Activated T-helper 17 cell treated with anti-CD3 and anti-CD28 coated beads, Interleukin-2, amount 50 U/mL, for 72 hours (primary cell): ENCODE measurements at places on chromosomes 13 and 19. TPM values are rescaled to one million over a fixed set of nuclear protein-coding genes. Genes with fewer than 3 reads are reported as not detected.
A peak's percentile ranks its signal among the peaks of the same experiment; 100 is the strongest.

DNA sequence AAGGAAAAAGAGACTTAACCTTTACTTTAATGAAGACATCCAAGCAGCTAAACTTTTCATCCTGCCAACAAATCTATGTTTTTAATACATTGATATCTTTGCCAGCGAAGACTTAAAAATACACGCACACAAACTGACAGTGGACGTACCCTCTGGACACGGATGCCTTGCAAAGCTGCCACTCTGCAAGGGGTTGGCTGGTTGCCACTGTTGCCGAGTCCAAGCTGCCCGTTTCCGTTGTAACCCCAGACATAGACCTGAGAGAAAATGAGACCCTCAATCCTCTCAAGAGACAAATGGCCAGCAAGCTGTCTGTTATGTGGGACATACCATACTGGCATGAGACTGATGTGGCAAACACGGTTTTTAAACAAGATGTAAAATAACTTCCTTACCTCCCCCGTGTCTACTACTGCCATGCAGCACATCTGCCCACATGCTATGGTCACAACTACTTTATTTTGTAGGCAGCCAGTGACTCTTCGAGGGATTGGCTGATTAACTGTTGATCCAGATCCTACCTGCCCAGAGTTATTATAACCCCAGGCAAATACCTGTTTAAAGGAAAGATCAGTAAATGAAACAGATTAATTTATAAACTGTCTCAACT is 21.2 kb downstream of the RCBTB2 start:
- no peak for ATAC-seq

DNA sequence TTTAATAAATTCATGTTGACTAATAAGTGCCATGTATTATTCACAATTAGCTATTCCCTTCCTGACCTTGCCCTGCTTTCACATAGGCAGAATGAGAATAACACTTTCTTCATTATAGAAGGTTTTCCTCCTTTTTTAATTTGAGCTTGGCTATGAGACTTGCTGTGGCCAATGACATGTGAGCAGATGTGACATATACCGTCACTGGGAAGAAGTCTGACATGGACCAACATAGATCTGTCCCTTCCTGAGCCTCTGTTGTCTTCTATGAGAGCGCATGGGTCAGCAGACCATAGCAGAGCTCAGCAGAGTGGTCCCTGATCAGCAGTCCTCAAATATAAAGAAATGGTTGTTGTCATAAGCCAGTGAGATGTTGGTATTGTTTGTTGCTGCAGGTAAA is 163.9 kb downstream of the DACH1 start:
- no peak for ATAC-seq

DNA sequence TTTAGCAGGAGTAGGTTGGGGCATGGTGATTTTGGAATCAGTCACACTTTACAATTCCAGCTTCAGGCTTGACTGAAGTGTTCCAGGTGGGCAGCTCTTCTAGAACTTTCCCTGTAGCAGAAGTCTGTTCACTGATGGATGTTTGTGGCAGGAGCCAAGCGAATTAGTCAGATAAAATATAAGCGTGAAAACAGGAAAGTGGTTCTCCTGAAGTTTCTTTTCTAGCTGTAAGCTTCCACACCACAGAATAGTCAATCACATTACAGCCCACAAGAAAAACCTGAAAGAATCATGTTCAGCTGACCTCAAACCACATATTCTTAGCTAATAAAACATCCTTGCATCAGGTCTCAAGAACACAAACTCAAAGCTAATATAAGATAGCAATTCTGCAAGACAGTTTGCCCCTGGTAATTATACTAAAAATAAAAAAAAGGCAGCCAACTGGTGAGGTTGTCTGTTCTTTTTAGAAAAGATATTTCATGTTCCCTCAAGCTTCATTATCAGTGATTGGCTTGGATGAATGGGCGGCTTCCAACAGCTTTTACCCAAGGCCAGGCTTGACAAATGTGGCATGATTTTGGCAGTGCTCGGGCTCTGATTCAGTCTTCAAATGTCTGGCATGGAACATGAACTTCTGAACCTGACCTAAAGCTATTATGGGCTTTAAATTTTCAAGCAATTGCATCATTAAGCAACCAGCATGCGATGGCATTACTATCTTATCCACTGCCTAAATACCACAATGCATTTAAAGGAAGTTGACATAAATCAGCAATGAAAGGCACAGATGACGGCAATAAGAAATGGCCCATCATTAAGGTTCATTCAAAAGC is 136.8 kb downstream of the DCLK1 start:
- ATAC-seq = no peak

DNA sequence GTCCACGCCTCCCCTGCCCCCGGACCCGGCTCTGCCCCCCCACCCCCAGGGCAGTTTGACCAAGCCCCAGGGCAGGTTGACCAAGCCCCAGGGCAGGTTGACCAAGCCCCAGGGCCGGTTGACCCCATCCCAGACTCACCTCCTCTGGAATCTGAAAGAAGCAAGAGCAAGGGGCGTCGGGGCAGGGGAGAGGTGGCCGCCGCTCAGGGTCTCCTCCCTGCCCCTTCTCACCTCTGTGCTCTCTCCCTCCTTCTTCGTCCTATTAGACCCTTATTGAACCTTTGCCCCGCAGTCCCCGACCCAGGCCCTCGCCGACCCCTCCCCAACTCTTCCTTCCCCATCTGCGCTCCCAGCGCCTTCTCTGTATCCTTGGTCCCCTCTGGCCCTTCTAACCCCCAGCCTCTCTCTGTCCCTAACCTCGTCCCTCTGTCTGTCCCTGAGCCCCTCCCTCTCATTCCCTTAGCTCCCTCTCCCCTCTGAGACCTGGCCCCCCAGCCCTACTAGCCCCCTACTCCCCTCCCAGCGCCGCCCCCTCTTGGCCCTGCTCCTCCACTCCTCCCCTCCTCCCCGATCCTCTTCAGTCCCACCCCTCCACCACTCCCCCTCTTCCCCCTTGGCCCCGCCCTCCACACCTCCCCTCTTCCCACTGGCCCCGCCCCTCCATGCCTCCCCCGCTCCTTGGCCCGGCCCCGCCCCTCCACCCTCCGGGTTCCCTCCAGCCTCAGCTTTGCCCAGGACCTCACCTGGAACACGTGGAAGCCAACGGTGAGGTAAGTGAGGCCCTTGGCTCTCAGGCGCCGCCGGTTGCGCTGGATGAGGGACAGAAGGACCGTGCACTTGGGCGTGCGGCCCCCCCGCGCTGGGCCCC is 7.6 kb downstream of the CAPN12 start:
- peak; percentile 37 for ATAC-seq

DNA sequence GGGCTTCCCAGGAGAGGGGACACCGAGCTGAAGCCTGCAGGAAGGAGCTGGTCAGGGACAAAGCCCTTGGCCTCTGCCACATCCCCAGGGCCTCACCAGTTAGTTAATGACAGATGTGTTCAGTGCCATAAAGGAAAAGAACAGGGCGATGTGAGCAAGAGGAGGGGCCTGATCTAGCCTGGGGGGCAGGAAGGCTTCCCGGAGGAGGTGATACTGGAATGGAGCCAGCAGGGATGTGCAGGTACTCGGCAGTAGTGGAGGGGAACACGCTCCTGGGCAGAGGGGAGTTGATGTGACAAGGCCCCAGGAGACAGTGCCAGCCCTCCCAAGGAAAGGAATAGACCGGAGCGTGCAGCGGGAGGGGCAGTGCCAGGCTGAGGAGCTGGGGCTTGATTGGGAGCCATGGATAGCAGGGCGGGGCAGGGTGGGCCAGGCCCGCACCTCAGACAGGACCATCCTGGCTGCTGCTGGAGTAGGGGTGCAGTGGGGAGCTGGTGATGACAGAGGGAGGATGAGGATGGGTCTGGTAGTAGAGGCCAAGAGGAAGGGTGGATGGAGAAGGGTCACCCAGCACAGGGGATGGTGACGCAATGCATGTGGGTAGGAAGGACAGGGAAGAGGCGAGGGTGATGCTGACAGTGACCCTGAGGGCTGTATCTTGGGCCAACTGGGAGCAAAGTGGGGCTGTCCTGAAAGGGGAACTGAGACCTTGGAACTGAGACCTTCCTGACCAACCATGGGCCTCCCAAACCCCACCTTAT is 4.1 kb downstream of the C19orf33 start:
- ATAC-seq = no peak

SEMA6B gene
- total RNA-seq = 0.05 TPM

LIM2 gene
- 0.40 TPM for total RNA-seq

KLK10 gene
- not detected for total RNA-seq
